Bronchial smooth muscle cell (primary cell): ENCODE measurements at places on chromosomes 7 and 10. TPM values are rescaled to one million over a fixed set of nuclear protein-coding genes. Genes with fewer than 3 reads are reported as not detected.

The SP8 gene
- total RNA-seq, result not detected in 2 replicates

The ENTPD1 gene
- under 0.01 and 0.60 TPM in 2 replicates for total RNA-seq

The BEND7 gene
- 0.63 and 0.69 TPM in 2 replicates for total RNA-seq

The SPDYE3 gene
- total RNA-seq, result not detected in 2 replicates
